ENCODE measurements at places on chromosomes 1 and 21.
A peak's percentile ranks its signal among the peaks of the same experiment; 100 is the strongest.

GRCh38 chr1:66563941-66564630 lies 30.1 kb downstream of the SGIP1 start:
- peak; percentile 84 for DNase-seq

GRCh38 chr1:24311234-24311633 lies 7.9 kb upstream of the GRHL3 start:
- no peak for DNase-seq

GRCh38 chr21:39326607-39327307 lies 13.3 kb upstream of the BRWD1 start:
- no peak for DNase-seq

- no peak for DNase-seq
These were observed 109.9 kb downstream of the LYPLAL1 start for GRCh38 chr1:219283541-219283940.

- DNase-seq, result no peak
These were observed 2.8 kb upstream of the HAPLN2 start for GRCh38 chr1:156616463-156616862.

- no peak for DNase-seq
These were observed 458.7 kb downstream of the MATN1 start for GRCh38 chr1:30264672-30265025.

DNA sequence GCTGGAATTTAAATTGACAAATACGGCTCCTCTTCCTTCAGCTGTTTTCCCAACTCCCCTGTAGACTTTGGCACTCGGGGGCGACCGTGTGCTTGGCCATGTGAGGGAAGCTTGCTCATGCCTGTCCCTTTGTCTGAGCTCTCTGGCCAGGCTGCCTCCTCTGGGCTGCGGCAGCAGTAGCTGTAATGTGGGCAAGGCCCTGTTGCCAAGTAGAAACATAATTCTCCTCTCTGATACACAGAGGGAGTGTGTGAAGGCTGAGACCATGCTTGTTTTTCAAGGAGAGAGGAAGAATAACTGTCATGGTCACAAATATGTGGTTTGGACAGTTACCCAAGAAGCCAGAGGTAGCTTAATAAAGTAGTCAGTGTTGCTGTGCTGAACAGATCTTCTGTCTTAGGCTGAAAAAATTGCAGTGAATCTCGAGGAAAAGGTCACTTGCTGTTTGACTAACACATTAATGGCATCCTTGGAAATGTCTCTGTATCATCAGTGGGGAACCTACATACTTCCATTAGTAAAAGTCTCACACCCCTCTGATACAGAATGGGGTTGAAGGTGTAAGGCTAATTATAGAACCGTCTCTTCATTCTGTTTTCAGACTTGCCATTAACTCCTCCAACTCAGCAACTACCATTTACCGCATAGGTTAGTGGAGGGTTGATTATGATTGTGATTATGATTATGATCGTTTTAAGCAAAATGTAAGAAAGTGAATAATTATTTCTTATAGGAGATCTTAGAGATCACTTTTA lies 94.6 kb downstream of the TGFB2 start:
- no peak for DNase-seq

DNA sequence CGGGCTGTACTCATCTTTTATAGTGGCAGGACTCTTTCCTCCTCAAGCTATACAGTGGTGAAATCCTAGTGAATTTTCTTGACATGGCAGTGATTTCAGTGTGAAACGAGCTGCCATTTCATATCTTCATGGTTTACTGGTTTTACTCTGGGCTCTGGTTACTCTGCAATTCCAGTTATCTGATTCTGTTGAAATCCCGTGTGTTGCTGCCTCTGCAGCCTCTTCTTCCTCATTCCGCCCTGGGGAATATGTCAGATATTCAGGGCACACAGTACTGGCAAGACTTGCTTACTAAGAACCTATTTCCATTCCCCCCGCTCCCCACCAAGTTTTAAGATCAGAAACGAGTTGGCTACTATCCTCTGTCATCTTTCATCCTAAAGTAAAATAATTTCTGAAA lies 7.9 kb upstream of the OR2B11 start:
- DNase-seq, result no peak

DNA sequence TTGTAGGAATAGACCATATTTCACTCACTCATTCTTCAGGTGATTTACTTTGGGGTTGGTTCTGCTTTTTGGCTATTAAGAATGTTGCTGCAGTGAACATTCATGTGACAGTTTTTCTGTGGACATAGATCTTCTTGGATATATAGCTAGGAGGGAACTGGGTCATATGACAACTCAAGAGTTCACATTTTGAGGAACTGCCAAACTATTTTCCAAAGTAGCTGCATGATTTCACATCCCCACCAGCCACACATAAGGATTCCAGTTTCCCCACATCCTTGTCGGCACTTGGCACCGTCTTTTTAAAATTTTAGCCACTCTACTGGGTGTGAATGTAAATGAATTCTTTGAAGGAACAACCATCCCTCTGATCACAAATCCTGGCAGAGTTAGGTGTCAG lies 126.0 kb downstream of the PRDM2 start:
- no peak for DNase-seq

DNA sequence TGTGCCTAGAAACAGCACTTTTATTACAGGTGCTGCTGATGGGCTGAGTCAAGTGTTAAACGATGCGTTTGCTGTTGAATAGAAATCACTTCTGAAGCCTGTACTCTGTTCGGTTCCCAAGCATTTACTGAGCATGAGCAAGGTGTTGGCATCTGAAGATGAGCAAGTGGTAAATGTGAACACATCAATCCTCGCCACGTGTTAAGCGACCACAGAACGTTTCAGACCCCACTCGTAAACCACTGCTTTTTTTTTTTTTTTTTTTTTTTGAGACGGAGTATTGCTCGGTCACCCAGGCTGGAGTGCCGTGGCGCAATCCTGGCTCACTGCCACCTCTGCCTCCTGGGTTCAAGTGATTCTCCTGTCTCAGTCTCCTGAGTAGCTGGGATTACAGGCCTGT lies 241.2 kb downstream of the SETD4 start:
- no peak for DNase-seq

- no peak for DNase-seq
These were observed 15.8 kb upstream of the DIP2A start for GRCh38 chr21:46442938-46443337.

DNA sequence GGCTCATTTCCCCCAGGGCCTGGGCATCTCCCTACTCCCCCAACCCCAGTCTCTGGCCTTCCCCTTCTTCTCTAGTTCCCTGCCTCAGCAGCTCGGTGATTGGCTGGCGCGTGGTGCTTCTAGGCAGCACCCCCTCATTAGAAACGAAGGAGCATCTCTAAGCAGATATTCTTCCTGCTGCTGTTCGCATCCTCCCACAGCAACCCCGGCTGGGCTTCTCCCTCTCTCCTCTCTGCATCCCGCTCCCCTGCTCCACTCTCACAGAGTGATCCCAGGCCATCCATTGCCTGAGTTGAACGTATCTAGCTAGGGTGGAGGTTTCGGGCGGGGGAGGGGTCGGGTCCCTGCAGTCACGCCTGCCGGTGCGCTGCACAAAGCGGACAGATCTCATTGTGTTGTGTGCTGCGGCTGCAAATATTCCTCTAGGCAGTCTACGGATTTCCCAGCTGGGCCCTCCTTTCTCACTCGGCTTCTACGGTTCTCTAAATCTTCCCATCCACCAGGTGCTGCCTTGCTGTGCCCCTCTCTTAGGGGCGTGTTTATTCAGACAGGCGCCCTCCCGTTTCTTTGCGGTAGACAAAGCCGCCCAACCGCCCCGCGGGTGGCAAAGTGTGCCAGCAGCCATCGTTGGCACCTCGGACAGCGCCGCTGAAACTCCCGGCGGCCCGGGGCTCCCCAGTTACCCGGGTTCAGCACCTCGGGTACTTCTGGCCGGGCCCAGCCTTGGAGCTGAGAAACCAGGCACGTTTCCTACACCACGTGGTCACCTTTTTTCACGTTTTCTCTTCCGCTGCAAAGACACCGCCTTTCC lies 2.2 kb downstream of the CACNA1E start:
- DNase-seq, result no peak

DNA sequence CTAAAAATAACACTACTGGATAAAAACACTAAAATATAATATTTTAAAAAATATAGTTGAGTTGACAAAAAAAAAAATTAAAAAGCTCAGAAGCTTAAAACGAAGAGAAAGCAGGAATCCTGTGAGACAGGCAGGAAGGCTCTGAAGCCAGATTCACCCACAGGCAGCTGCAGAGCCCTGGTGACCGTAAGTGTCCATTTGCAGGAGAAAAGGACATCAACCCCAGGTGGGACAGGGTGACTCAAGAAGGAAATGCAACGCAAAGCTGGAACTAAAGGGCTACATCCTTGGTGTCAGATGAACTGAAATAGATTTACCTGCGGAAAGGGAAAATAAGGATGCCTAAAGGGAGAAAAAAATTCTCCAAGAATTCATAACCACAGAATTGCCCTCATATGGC lies 46.8 kb downstream of the USP24 start:
- no peak for DNase-seq

- DNase-seq, result no peak
These were observed 42.0 kb upstream of the ADAMTS1 start for GRCh38 chr21:26887251-26887650.

- DNase-seq, result no peak
These were observed 114.9 kb upstream of the SLC45A1 start for GRCh38 chr1:8203056-8203455.

GRCh38 chr1:248404024-248404423 lies 1.2 kb downstream of the OR2T1 start:
- DNase-seq, result no peak

DNA sequence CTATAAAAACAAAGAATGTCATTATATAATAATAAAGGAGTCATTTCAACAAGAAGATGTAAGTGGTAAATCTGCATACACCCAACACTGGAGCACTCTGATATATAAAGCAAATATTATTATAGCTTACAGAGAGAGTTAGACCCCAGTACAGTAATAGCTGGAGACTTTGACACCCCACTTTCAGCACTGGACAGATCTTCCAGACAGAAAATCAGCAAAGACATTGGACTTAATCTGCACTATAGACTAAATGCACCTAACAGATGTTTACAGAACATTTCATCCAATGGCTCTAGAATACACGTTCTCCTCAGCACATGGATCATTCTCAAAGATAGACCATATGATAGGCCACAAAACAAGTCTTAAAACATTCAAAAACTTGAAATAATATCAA lies 20.0 kb upstream of the KCNH1 start:
- no peak for DNase-seq

DNA sequence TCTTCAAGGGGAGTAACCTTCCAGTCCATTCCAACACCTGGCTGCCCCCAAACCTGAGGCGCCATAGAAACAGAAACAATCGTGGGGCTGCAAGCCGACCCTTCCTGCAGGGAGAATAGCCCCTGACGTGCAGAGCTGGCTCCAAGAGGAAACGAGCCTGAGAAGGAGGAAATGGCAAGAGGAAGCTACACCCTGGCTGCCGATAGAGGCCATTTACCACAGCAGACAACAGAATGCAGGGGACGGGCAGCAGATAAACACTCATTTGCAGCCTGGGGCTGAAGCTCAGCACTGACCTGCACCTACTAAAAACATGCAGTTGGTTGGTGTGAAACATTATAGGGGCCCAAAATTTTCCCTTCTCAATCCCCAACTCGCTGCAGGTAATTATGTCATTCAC lies 8.7 kb upstream of the TDRD10 start:
- DNase-seq, result no peak

DNA sequence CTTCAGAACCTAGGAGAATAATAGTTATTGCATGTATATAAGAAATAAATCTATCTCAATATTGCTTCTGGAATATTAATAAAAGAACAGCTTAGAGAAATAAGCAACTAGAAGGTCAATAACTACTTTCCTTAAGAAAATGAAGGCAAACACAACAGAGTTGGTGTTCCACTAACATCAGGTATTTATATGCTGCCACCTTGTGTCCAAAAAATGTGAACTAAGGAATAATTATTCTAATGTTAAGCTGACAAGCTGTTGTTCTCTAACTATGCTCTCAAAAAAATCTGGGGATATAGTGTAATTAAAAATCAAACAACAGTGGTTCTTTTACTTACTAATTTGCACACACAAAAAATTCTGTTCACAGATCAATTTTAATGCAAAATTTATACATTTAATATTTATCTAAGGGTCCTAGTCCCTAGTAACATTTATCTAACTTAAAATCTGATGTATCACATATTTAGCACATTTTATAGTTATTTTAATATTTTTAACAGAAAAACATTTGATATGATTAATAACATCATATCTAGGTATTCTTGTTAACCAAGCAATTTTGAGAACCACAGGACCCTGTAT lies 39.6 kb downstream of the UCHL5 start:
- peak; percentile 13 for DNase-seq

DNA sequence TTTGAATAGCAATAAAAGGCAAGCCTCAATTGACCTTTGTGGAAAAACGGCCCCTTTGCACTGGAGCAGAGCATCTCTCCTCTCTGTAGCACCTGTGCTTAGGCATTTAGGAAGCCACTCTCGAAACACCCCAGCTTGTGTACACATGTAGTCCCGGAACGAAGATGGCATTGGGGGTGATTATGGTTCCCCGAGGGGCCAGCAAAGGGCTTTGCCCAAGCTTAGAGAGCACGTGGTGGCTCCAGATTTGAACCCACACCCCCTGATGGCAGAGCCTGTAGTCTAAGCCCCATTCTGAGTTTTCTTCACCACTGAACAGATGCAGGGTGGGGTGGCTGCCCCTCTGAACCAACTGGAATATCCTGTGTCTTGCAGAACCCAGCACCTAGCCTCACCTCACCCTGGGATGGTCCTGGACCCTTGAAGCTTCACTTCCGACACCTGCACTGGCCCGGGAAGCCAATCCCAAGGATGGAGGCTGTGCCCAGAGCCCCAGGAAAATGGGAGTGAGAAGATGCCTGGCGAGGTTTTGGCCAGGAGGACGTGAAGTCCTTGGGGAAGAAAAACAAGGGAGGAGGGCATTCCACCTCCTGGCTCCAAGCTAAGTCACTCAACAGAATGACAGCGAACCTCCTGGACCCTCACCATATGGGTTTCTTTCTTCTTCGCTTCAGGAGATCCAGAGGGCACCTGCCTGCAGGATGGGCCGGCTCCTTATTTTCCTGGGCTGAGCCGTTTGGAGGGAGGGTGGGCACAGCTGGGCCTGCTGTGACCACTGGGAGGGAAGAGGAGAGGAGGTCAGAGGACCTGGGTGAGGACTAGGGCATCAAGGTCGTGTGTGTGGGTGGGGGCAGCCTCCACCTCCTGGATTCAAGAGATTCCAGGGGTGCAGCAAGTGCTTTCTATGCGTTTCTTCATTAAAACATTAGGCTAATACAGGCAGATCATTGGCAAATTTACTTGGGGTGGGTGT lies 37.7 kb downstream of the IGFN1 start:
- DNase-seq, result no peak

GRCh38 chr1:193013707-193014106 lies 45.5 kb downstream of the UCHL5 start:
- no peak for DNase-seq

GRCh38 chr1:98659879-98660278 lies 1.6 kb upstream of the SNX7 start:
- no peak for DNase-seq

DNA sequence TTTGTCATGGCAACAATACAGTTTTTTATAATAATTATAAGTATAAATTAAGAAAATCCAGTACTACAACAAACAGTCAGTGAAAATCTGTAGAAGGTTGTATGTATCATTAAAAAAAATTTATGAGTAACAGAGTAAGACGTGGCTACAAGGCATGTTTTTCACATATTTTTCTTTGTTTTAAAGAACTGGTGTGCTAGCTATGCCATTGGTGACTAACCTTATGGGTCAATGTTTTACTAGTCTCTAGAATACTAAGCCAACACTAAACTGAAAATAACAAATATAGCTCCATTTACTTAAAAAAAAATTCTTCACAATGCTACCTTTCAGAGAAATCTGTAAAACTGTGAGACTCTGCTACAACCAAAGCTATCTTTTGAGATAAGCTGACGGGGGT lies 261.5 kb downstream of the ADGRL2 start:
- no peak for DNase-seq

Measured in brain pericyte (primary cell).